Cortex of kidney (tissue), 1 donor: ENCODE measurements at places on chromosomes 12 and 14.

GRCh38 chr12:124217508-124218242, 77.2 kb upstream of the RFLNA start:
- DNase-seq = no peak

DNA sequence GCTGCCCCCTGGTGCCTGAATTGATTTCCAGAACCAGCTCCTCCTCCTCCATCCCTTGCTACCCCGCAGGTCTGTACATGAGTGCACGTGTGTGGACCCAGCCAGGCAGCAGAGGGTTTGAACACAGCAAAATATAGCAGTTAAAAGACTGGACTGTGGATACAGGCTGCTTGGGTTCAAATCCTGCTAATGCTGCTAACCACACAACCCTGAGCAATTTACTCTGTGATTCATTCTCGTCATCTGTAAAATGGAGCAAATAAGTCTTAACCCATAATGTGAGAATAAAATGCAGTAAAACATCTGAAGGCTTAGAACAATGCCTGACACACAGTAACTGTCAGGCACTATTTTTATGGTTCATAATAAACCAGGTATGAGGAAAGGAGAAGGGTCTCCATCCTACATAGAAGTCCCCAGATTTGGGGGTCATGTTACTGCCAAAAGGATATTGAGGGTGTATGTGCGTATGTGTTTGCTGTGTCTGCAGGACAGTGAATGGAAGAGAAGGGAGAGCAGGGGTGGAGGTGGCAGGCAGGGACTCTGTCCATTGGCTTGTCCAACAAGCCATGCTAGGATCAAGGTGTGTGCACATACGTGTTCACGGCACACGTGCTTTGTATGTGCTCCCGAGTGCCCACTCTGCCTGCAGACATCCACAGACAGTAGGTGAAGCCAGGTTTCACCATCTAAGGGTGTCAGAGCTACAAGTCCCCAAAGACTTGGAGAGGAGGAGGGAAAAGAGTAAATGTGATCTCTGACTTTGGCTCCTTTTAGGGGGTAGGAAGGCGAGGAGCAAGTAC, 1.5 kb upstream of the STAT6 start:
- no peak for DNase-seq

GRCh38 chr12:9134981-9135628, 19.4 kb upstream of the A2M start:
- no peak for DNase-seq

DNA sequence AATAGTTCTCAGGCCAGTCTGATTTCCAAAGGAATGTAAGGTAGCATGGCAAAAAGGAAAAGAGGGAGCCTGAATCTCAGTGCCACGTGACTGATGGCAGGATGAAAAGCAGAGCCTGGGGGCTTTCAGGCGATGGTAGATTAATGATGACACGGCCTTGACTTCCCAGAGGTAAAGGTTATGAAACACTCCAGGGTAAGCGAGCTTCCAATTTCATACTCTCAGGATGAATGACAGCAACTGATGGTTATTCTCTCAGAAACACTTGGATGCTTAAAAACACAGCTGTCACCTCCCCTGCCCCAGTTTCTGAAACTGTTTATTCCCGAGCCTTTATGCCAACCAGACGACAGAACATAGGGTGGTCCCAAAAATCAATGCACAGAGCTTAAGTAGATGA, 28.8 kb downstream of the GDF11 start:
- no peak for DNase-seq

DNA sequence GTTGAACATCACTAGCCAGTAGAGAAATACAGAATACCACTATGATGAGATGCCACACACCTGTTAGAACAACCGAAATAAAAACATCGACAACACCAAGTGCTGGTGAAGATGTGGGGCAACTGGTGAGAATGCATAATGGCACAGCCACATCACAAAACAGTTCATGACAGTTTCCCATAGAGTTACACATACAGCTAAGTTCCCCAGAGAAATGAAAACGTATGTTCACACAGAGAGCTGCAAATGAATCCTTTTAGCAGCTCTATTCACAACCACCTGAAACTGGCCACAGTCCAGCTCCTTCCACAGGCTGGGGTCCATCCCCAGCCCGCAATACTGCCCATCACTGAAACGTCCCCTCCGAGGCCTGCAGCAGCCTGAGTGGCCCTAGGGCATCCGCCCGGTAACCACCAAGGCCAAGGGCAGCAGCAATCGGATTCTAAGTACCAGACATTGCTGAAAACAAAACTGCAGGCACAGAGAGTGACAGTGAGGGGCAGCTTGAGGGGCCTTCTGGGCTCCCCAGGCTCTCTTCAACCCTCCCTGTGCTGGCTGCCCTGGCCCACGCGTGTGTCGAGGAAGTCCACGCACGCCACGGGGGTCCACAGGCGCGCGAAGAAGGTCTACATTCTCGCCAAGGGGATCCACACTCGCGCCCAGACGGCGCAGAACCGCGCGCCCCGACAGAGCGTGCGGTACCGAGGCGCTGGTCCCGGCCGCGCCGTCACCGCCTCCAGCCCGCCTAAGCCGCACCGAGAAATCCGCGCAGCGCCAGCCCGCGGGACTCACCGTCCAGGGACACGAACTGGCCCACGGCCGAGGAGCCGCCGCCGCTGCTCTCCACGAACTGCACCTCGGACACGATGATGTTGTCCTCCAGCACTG, 903 bp downstream of the BRF1 start:
- DNase-seq = no peak

DNA sequence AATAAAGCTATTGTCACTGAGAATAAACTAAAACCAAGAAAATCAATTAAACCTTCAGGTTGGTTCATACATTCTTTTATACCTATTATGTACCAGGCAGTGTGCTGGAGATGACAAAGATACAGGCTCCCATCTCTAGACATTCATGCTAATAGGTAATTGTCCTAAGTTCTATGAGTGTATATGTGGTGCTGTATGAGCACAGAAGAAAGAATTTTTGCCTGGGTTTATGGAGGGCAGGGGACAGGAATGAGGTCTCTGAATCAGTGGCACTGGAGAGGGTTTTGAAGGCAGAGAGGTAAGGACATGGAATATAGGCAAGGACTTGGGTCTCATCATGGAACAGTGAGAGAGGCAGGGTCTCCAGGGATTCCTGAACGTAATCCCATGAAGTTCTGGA, 38.7 kb downstream of the MAP1LC3B2 start:
- DNase-seq = no peak

- no peak for DNase-seq
Measured at GRCh38 chr12:599756-600155, 63.5 kb downstream of the NINJ2 start.

DNA sequence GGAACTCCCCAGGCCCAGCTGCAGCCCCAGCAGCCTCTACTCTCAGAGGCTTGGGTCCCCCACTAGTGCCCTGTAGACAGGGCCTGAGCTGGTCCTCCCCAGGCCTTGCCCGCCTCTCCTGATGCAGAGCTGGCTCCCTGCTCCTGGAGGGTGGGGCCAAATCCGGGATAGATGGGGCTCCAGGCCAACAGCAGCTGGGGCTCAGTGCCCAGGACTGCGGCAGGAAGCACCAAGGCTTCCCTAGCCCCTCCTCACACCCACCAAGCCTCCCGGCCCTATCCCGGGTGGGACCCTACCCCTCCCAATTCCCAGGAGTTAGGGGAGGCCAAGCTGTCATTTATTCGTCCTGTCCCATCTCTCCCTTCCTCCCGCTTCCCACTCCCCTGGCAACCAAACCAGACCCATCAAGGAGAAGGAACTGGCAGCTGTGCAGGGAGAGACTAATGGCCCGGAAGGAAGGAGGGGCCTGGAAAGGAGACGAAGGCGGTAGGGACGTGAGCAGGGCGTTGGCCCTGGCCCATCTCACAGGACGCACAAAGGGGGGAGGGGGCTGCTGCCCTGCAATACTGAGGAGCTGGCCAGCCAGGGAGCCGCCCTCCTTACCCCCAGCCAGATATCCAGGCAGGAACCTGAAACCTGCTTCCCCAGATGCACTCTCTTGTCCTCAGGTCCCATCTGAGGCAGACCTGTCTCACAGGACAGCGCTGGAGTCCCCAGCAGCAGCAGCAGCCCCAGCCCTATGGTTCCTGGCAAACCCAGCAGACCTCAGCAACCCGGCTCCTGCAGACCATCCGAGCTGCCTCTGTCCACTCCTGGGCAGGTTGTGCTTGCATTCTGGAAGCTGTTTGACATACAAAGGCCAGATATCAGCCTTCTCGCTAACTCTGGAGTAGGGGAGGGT, 1.6 kb upstream of the PRPH start:
- DNase-seq = no peak

GRCh38 chr12:69026336-69026735, 93.4 kb upstream of the CPM start:
- no peak for DNase-seq

- DNase-seq = no peak
Measured at GRCh38 chr12:60684988-60685655, 1089.3 kb downstream of the SLC16A7 start.

DNA sequence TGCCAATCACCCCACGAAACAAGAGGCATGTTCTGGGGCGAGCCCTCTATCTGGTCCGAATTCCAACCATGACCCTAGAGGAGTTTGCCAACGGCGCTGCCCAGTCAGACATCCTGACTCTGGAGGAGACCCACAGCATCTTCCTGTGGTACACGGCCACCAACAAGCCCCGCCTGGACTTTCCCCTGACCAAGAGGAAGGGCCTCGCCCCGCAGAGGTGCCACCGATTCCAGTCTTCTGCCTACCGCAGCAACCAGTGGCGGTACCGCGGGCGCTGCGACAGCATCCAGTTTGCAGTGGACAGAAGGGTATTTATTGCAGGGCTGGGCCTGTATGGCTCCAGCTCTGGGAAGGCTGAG, 1.7 kb downstream of the BTBD6 start:
- no peak for DNase-seq

- DNase-seq = no peak
Measured at GRCh38 chr12:127675936-127676335, 591.0 kb upstream of the TMEM132C start.

GRCh38 chr12:110597885-110598284, 14.8 kb upstream of the PPTC7 start:
- no peak for DNase-seq

DNA sequence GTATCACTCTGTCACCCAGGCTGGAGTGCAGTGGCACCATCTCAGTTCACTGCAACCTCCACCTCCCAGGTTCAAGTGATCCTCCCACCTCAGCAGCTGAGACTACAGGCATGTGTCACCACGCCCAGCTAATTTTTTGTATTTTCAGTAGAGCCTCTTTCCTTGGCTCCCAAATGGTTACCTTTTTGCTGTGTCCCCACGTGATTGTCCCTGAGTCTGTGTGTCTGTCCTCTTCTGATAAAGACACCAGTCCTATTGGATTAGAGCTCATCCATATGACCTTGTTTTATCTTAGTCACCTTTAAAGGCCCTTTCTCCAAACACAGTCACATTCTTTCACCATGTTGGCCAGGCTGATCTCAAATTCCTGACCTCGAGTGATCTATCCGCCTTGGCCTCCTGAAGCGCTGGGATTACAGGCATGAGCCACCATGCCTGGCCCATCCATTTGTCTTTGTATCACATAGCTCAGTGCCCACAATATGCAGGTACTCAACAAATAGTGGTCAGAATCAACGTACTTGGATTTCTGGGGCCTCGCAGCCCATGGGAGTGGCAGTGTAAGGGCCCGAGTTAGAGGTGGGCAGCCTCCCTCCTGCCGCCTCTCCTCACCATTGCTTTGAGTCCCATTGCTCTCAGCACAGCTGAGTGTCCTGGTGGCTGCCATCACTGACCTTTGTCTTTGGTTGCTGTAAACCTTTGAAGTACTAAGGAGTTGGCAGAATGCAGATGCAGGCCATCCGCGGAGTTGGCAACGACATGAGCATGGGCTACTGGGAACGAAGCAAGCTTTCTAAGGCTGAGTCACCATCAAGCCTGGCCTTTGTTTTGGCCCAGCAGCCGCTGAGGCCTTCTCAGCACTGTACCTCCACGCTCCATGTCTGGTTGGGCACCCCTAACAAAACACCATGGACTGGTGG, 9.3 kb downstream of the TPCN1 start:
- no peak for DNase-seq

DNA sequence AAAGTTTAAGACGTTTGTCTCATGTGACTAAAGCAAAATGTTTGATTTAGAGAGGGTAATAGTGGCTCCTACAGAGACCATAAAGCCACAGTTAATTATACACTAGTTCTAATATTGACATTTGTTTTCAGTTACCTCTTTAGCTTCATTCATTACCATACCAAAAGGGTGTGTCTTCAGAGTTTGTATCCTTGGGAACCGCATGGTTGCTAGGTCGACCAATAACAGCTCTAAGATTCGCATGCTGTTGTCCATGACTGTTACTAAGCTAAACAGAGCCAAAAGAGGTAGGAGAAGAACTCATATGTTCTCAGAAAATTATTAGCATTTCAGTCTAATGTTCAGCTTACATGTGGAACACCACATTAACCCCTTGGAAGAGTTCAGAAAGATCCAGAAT, 36.2 kb upstream of the ETNK1 start:
- no peak for DNase-seq

GRCh38 chr14:35985474-35986218, 159.5 kb downstream of the BRMS1L start:
- DNase-seq = no peak

DNA sequence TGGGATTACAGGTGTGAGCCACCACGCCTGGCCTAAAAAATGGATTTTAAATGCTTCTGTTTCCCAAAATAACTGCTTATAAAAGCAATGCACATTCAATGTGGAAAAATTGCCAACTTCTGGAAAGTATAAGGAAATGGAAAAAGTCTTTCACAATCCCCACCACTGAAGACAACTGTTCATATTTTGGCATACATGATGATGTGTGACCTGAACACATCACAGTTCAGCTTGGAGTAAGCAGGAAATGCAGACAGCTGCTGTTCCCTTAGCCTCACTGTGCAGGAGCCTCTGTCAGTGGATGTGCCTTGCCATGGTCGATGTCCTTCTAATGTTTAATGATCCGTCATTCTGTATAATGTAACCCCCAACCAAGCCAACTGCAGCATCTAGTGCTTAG, 5.2 kb downstream of the MTERF2 start:
- no peak for DNase-seq

DNA sequence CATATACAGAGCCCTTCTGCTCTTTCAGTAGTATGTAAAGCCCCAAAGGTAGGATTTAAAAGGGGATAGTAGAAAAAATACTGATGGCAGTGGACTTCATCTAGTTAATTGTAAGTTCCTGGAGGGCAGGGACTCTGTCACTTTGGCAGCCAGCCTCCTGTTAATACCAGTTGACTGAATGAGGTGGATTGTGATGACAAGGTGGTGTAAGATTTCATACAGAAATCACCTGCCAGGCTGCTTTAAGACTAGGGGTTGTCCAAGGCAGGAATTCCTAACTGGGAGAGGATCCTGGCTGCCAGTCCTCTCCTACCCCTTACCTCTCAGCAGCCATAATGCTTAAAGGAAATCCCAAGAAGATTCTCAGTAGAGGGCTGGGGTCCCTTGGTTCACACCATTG, 7.3 kb downstream of the DYRK2 start:
- DNase-seq = no peak

DNA sequence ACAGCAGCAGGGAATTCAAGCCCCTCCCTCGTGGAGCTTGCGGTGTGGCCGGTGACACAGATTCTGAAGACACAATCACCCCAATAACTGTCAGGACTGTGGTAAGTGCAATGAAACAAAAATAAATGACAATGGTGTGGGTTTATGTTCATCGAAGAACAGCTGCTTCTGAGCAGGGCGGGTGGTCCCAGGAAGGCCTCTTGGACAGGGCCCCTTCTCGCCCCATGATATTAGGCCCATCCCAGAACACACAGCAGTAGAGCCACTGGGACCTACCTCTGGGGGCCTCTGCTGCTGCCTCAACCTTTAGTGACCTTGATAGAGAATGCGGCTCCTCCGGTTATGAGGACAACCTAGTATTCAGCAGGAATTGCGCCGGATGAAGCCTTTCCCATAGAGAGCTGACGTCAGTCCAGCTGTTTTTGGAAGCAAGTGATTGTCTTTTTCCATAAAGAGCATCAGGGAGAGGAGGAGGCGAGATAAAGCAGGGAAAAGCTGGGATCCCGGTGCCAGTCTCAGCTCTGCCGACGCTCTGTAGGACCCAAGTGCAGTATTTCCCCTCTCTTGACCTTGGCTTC, 84.1 kb upstream of the BCL11B start:
- no peak for DNase-seq
